NCI-H2227 treated with DMSO at 0.1 percent for 48 hours (cell line): ENCODE measurements at places on chromosomes 4 and X.

DNA sequence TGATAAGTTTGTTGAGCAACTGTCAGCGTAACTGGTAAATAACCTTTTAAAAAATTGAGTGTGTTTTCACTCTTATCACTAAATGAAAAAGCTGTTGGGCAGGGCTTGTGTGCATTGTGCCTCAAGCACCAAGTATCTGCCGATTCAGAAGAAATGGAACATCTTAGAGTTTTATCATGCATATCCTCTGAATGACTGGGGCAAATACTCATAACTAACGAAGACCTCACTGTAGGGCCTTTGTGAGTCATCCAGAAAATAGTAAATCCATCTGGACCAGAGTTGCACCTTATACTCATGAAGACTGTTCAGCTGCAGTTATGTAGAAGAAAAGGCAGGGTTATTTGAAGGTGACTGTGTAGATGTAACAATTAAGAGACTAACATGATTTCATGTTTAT lies 222.1 kb downstream of the CAMK2D start:
- no peak for DNase-seq

- peak; percentile 73 for DNase-seq
Observed at GRCh38 chr4:68373513-68373912, 23.6 kb upstream of the YTHDC1 start.

- DNase-seq: no peak
Observed at GRCh38 chr4:125432078-125432477, 117.3 kb downstream of the FAT4 start.

GRCh38 chr4:121707344-121707743 lies 10.6 kb upstream of the ANXA5 start:
- no peak for DNase-seq

DNA sequence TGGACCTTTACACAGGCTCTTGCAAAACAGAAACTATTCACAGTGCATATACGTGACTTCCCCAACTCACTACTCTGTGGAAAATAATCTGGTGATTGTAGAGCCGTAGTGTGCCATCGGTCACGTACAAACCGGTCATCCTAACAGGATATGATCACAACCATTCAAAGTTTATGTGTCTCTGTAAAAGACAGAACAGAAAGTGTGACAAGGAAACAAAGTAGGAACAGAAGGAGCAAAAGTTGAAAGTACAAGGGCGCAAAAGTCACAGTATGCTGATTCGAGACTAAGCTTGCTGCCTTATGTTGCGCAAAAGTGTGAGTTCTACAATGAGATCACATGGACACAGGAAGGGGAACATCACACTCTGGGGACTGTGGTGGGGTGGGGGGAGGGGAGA lies 18.6 kb downstream of the MEPE start:
- DNase-seq: no peak

DNA sequence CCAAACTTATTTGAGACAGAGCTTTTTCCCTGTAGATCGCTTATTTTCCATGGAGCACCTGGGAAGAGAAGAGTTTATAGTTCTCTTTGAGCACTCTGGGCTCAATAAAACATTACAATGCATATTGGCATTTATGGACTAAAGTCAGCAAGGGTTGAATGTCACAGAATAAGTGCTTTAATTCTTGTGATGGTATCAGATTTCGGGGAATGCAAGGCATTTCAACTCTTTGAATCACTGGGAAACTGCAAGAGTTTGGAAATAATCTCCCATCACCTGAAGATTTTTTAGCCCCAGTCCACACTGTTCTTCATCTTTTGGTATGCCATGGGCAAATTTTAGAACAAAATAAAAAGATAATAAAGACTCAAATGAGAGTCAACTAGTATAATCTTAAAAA lies 111.5 kb upstream of the WDFY3 start:
- DNase-seq: no peak

DNA sequence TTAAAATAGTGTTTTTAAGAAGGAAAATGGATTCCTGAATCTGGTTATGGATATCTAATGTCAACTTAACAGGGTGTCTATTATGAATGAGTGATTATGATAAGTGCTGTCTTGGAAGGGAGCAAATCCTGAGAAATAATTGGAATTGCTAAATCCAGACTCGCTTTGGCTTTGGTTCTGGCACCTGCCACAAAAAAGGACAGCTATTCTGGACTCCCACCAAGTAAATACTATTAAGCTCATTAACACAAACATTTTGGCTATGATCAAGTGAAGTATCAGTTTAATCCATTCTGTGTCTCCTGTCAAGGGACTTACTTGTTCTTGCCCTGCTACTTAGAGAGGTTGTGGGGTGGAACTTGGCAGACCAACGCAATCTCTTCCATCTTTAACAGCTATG lies 403.7 kb downstream of the CENPC start:
- no peak for DNase-seq

DNA sequence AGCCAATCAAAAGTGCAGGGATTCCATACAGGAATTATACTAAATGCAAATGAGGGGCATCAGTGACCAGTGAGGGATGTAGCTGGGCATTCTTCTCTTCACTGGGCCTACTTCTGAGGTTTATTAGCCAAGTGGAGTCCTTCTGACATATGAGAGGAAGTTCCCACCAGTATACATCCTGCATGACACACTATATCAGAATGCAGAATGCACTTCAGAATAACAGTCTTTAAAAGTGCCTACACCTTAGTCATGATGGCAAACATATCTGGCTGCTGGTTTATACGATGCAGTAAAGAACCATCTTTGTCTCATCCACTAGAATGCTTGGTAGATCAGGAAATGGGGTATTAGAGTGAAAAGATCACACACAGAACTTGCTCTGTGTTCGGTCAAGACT lies 180.3 kb upstream of the PPARGC1A start:
- DNase-seq: no peak

- DNase-seq: no peak
Observed at GRCh38 chrX:45766981-45767501, 566.4 kb upstream of the DIPK2B start.

GRCh38 chr4:71287305-71287704 lies 51.5 kb upstream of the SLC4A4 start:
- no peak for DNase-seq

DNA sequence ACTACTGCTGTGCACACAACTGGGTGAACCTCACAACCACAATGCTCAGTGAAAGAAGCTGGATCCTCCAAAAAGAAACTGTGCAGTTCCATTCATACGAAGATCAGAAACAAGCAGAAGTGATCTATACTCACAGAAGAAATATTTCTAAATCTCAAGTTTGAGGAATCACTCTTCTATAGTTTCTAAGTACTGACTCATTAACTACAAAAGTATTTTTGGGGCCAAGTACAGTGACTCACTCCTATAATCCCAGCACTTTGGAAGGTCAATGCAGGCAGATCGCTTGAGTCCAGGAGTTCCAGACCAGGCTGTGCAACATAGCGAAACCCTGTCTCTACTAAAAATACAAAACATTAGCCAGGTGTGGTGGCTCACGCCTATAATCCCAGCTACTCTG lies 51.3 kb upstream of the RELL1 start:
- DNase-seq: no peak

- no peak for DNase-seq
Observed at GRCh38 chrX:1424147-1424851, 28.4 kb downstream of the ASMTL start.

DNA sequence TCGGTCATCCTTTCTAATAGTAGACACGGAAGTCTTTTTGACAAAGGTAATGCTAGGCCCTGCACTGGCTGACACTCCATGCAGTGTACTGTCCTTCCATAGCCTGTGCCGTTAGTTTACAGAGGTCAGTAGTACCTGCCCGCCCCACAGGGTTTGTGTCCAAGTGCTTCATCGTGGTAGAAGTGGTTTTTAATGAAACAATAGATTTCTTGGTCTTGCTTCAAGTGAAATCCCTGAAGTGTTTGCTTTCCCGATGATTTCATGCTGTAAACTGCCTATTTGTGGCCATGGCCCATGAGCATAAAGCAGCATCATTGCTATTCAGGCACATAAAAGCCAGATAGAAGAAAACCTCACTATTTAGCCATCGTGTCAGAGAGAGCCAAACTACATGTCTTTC lies 139.3 kb downstream of the GPR143 start:
- no peak for DNase-seq

- DNase-seq: no peak
Observed at GRCh38 chrX:19094654-19095053, 27.6 kb downstream of the ADGRG2 start.

- DNase-seq: no peak
Observed at GRCh38 chr4:15569746-15570145, 85.4 kb downstream of the FBXL5 start.

DNA sequence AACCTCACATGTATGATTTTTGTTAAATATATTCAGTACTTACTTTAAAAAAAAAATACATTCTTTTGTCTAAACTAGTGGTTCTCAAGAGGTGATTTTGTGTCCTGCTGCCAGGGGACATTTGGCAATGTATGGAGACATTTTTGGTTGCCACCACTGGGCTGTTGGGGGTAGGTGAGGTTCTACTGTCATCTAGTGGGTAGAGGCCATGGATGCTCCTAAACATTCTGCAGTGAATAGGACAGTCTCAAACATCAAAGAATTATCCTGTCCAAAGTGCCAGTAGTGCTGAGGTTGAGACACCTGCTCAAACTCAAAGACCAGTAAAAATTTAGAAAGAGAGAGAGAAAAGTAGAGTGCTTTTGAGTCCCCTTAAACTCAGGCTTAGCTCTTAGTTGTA lies 32.9 kb upstream of the PGM2 start:
- no peak for DNase-seq

DNA sequence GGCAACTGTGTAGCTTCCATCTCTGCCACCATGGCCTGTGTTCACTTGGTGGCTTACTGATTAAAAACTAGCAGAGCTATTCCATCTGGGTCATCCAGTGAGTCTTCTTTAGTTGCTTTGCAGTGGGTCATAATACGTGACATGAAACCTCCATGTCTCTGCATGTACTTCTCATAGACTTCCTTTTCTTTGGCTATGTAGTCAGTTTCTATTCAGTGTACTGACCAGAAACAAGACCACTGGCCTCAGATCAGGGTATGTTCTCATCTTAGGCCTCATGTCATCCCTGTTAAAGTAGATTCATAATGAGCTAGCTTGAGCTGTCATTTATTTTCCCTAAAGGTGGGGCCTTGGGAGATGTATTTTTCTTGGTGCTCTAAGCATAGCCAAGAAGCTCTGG lies 195.2 kb downstream of the CCNG2 start:
- no peak for DNase-seq

DNA sequence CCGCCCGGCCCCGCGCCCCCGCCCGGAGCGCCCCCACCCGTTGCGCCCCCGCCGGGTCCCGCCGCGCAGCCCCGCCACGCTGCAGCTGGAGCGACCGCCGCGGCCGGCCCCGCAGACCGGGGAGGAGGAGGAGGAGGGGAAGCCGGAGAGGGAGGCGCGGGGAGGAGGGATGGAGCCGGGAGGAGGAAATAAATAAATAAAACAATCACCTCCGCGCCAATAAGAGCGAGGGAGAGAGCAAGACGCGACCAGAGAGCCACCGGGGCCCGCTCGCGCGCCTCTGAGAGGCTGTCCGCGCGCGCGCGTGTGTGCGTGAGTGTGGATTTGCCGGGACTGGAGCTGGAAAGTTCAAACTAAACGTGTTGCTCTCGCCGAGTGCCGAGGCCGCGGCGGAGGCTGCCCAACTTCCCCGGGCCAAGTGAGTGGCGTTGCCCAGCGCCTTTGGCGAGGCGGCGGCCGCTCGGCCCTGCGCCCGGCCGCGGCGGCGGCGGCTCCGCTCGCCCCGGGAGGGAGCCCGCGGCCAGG lies 2184.4 kb upstream of the TENM3 start:
- DNase-seq: peak; percentile 52

DNA sequence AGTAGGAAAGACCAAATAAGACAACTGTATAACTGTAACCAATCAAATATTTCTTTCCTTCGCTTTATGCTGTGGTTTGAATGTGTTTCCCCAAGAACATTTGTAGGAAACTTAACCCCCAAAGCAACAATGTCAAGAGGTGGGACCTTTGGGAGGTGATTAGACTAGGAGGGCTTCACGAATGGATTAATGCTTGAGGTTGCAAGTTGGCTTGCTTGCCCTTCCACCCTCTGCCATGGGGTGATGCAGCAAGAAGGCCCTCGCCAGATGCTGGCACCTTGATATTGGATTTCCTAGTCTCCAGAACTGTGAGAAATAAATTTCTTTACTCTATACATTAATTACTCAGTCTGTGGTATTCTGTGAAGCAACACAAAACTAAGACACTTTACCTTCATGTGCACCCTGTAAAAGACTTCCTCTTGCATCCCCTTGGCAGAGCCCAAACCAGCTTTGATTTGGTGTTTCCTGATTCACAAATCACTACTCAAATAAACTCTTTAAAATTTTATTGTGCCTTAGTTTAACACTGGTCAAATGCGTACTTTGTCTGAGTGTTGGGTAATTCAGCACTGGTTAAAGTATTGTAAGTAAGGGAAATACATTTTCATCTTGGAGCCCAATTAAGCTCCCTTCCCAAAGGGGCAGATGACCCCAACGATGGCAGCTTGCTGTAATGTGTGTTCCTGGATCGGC lies 59.9 kb downstream of the COQ2 start:
- no peak for DNase-seq
